ENCODE measurements at places on chromosomes 12 and 14.

DNA sequence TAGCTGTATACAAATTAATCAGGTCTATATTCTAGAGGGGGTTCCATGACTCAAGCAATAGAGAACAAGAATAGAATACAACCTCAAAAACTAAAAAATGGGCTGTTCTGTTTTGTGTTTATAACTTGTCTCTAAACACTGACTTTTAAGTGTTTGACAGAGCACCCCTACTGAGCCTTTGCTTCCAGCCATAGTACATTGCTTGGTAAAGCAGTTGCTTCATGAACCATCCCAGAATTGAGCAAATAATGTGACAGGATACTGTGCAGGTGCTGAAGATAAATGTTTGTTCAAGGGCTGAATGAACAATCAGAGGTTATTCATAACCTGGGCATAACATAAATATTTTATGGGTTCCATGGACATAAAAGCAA is 11.5 kb downstream of the SPTSSA start:
- DNase-seq = no peak

GRCh38 chr14:77027538-77028383 is 747 bp downstream of the IRF2BPL start:
- peak; percentile 76 for DNase-seq

DNA sequence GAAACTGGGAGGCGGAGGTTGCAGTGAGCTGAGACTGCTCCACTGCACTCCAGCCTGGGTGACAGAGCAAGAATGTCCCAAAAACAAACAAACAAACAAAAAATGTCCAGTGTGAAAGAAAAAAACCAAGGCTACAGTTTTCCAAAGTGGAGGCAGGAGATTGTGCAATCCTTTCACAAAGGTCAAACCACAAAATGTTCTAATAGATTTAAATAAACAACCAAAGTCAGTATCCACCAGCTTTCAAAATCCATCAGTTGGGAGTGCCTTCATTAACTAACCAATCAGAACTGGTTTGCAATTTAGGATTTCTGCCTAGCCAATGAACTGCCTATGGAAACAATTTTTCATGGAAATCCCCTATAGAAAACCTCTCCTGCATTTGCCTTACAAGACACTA is 52.3 kb upstream of the TRIM9 start:
- no peak for DNase-seq

GRCh38 chr14:90300611-90301047 is 31.1 kb downstream of the NRDE2 start:
- DNase-seq = no peak

DNA sequence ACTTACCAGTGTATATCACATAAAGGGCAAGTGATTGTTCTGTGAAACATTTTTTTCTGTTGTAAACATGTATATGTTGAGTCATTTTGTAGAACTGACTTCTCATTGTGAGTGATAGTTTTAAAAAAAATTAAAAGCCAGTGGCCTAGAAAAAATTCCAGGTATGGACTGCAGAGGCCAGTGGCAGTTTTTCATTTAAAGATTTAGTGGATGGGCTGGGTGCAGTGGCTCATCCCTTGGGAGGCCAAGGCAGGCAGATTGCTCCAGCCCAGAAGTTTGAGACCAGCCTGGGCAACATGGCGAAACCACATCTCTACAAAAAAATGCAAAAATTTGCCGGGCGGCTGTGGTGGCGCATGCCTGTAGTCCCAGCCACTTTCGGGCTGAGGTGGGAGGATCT is 84.7 kb upstream of the MDM1 start:
- no peak for DNase-seq

- DNase-seq = peak; percentile 41
Measured at GRCh38 chr12:3753544-3754284, 805 bp upstream of the CRACR2A start.

GRCh38 chr14:29339494-29340172 is 573.0 kb downstream of the FOXG1 start:
- DNase-seq = no peak

DNA sequence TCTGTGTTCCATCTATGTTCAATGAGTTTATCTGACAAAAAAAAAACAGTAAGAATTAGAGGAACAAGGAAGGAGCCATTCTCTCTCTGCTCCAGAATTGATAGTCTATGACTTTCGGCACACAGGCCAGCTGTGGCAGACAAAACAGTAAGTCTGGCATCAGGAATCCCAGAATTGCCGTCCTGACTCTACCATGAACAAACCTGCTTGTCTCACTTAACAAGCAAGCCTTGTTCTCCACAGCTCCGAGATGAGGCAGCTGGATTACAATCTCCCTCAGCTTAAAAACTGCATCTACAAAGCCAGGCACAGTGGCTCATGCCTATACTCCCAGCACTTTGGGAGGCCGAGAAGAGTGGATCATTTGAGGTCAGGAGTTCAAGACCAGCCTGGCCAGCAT is 153.6 kb upstream of the TMCC3 start:
- no peak for DNase-seq

DNA sequence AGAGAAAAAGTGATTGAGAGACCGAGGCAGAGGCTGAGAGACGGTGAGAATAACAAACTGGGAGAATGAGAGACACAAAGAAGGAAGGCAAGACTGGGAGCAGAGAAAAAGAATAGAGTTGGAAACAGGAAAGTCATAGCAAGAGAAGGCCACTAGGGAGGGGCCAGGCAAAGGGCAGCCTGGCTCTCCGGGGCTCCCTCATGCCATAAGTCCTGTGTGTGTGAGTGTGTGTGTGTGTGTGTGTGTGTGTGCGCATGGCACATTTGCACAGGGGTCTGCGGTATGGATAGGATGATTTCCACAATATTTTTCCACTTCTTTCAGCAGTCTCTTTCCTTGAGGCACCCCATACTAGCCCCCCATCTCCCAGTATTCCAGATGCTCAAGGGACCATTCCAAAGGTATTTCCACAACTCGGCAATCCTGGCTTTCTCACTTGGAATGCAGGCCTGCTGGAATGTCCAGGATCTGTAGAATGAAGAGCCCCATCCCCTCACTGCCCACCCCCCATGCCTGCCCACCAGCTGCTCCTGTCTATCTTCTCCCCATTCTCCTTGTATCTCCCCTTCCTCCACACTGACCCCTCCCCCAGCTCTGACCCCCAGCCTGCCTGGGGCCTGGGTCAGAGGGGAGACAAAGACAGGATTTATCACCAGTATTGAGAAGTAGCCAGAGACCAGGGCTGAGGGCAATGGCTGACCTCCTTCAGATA is 9.0 kb downstream of the GPR84 start:
- no peak for DNase-seq
